Memory B cell (primary cell): ENCODE measurements at places on chromosomes 2 and 18.

GRCh38 chr2:192993059-192993458, 798.3 kb upstream of the TMEFF2 start:
- DNase-seq, result no peak

DNA sequence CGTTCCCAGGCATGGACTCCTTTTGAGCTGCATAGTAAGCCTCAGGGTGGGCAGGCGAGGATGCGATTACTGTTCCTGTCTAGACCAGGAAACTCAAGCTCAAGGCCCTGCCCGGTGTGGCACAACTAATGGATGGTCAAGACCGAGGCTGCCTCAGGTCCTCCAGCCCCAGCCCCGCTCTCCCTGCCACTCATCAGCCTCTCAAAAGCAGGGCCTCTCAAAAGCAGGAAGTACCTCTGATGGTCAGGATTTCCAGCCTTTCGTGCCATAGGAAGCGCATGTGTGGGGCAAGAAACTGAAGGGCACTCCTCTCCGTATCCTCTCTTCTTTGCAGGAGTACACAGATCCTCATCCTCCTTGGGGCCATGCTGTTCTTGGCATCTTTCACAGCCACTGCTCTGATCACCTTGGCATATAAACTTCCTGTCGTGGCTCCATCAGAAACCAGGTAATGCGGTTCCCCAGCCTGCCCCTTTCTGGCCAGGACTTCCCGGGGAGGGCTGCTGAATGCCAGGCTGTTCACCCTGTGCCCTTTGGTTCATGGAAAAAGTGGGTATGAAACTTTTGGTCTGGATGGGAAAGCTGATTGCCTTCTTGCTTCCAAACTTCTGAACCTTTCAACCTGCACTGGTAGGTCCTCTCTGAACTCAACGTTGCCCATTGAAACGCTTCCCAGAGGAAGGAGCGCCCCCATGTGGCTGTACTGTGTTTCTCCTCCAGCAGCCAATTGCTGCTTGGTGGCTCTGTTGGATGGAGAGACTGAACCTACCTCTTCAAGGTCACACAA, 82.8 kb upstream of the SEC11C start:
- peak; percentile 82 for DNase-seq

GRCh38 chr2:234797566-234798250, 154.1 kb upstream of the SH3BP4 start:
- DNase-seq, result no peak

DNA sequence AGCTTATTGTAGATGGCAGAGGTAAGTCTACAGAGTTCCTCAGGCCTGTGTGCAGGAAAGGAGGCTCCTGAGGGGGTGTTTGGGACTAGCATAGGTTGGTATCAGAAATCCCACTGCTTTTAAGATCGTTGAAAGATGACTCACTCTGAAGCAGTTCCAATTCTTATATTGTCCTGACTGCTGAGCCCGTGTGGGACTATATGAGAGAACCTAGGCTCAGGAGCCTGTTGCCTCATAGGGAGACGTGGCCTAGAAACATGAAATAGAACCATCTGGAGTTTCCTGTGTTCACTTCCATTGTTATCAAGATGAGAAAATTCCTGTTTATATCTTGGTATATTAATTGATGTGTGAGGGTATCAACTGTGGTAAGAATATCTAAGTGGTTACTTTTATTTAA, 5.7 kb downstream of the CCT7 start:
- no peak for DNase-seq

DNA sequence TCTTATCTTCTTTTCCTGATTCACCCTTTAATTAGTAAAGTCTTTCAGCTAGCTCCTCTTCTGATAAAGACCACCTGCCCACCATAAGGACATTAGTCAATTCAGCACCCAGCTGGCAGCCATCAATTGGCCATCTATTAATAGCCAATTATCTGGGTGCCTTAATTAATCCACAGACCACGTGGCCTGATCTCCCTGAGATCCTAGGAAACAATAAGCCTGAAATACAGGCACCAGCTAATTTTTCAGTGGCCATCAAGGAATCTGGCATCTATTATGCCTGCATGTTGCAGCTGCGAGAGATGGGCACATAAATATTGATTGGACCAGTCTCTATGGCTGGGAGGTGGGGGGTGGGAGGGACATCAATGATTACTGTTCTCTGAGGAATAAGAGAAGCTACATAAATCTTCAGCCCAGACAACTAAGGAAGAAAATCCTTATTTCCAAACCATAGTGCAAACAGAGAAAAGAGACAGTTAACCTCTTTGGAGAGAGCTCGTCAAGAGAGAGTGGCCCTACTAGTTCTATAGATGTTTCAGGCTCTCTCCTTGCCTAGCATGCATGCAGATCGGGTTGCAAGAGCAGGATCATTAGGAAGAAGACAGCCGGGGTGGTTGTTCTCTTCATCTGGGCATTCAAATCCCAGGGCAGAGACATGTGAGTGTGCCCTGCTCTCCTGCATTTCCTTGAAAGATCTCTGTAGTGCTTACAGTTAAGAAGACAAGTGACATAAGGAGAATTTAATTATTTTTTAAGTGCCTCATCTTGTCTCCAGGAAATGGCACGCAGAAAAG, 8.7 kb downstream of the GALNT14 start:
- DNase-seq, result no peak

- DNase-seq, result no peak
Measured at GRCh38 chr18:31040686-31041270, 1.8 kb downstream of the DSC3 start.

DNA sequence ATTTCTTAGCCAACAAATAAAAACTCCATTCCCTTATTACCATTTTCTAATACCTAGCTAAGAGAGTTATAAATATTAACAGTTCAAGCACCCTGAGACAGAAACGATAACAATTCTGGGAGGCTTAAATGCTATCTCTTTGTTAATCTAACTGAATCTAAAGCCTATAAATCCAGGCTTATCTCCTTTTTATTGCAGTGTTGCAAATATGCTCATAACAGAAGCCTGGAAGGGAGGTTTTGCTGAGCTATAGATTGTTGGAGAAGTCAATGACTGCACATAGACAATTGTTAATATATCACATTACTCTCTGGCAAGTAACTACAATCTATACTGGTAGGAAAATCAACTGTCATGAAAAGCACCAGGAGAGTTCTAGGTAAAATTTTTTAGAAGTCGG, 30.2 kb downstream of the ATF2 start:
- no peak for DNase-seq

GRCh38 chr2:97788986-97789644, 75.7 kb downstream of the ZAP70 start:
- no peak for DNase-seq

DNA sequence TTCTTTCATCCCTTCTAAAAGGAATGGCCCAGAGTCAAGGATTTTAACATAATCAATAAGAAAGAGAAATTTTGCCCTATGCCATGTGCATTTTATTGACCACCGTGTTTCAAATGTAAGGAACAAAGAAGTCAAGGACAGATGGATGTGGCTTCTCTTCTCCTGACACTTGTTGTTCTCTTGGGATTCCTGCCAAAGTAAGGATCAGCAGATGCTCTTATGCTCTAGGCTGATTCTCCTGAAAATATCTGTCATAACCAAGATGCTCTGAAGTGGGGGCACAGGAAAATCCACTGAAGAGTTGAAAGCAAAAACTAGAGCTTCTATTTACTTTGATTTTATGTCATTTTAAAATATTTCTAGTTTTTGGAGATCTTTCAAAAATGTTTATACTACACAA, 72.9 kb upstream of the SYT4 start:
- no peak for DNase-seq

- no peak for DNase-seq
Measured at GRCh38 chr2:233006648-233007047, 6.4 kb downstream of the NGEF start.

GRCh38 chr2:102508863-102509262, 35.8 kb downstream of the SLC9A4 start:
- no peak for DNase-seq

DNA sequence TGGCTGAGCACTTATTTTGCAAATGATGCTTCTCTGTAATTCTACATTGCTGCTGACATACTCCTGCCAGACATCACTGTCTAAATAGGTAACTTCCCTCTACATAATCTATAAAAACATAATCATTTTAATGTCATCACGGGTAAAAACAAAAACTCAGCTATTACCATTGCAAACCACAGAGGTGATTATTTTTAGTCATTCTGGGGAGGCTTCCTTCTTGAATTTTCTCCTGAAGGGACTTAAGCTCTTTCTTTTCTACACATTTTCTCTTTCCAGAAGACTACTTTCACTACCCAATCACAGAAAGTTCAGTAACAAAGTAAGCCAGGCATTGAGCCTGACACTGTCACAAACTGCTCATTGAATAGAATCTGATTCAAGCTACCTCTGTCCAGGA, 40.4 kb upstream of the NFU1 start:
- no peak for DNase-seq
